ENCODE measurements at places on chromosomes 6 and 20.

GRCh38 chr6:122869437-122870024 lies 80.5 kb downstream of the SMPDL3A start:
- peak; percentile 70 for DNase-seq

GRCh38 chr20:58150772-58151171 lies 77.7 kb downstream of the ANKRD60 start:
- no peak for DNase-seq

DNA sequence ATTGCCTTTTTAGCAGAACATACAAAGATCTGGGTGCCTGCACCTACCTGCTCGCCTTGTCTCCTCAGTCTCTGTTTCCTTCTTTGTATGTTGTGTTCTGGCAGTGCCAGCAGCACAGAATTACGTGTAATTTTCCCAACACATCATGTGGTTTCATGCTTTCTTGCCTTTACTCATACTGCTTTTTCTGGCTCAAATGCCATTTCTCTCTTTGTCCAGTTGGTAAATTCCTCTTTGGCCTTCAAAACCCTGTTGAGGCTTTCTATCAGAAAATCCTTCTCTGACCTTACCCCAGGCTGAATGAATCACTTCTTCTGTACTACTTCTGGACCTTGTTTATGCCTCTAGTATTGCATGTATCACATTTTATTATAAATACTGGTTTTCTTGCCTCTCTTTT lies 31.8 kb downstream of the L3MBTL3 start:
- DNase-seq, result no peak

DNA sequence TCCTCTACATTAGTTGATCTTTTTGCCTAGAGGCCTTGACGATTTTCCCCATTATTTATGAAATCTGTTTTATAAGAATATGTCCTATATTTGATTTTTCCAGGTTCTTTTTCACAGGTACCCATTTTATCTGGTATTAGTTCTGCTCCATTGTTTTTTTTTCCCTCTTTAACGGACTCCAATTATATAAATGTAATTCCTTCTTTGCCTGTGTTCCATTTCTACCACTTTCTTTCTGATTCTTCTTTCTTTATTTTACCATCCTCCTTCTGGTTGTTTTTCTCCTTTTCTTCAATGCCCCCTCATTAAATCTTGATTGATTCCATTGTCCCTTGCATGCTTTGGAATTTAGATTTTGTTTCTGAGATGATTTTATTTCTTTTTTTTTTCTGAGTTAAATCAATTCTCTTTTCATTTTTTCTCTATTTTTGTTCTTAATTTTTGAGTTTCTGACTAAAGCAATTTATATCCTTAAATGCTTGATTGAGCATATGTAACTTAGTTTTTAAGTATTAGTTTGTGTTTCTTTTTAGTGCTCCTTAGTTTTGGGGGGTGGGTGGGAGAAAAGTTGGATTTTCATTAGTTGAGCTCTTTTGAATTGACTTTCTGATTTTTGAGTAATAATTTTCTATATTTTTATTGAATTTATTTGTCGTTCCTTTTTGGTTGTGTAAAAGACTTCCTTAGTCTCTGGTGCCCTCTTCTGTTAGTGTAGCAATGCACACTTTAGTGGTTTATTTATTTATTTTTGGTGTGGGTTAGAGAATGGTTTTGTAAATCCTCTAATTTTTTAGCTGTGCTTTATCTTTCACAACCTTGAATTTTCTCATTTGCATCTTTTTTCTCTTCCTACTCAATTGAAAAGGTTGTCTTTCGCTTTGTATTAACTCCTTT lies 140.8 kb downstream of the FARS2 start:
- DNase-seq, result no peak

DNA sequence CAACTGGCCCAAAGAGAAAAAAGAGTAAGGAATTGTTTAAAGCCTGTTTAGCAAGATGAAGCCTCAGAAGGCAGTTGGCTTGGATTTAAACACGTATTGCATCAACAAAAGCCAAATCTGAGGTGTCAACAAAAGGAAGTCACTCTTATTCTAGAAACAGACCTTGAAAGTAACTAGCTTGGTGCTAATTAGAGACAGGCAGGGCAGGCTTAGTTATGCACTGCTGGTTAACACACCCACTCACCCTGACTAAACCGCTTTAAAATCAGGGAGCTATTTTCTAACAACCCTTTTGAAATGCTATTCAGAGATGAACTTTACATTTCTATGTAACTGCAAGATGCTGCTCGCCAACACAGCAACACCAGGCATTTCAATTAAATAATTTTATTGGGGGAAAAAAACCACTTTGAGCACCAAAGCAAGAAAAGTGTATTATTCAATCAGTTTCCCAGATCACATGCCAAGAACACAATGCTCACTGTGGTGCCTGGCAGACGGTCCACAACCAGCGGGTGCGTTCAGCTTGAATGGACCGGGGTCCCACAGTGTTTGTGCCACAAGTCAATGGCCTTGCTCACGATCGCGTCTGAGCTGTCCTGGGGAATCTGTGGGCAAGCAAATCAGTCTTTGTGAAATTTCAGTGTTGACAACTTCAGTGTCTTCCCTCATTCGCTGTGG lies 23.6 kb downstream of the TBC1D7 start:
- no peak for DNase-seq

- no peak for DNase-seq
Measured at GRCh38 chr6:27777614-27778355, 134.4 kb downstream of the OR2B2 start.

GRCh38 chr20:43188861-43189553 lies 699 bp downstream of the PTPRT start:
- peak; percentile 58 for DNase-seq

DNA sequence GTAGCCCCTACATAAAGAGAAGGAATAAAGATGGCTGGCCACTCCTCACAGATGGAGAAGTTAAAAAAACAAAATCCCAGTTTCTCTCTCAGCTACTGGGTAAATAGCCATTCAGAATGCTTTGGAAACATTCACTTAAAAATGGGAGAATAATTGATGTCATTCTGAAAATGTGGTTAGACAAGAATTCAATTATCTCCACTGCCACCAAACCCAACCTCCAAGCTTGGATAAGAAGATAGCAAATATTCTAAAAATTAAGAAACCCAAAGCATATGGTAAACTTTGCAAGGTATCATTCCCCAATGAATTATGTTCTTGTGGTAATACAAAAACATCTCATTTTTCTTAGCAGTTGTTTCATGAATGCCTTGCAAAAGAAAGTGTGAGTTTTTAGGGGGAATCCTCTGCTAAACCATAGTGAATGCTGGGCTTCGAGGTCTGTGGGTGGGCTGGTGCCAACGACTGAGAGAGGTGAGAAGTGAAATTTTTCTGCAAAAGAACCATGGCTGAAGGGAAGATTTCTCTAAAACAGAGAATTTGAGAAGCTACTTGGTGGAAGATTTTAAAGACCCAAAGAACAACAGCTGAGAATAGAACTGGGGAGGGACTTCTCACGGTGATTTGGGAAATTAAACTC lies 497.9 kb upstream of the JARID2 start:
- DNase-seq, result no peak

GRCh38 chr6:56616967-56617366 lies 25.7 kb downstream of the DST start:
- DNase-seq, result no peak

DNA sequence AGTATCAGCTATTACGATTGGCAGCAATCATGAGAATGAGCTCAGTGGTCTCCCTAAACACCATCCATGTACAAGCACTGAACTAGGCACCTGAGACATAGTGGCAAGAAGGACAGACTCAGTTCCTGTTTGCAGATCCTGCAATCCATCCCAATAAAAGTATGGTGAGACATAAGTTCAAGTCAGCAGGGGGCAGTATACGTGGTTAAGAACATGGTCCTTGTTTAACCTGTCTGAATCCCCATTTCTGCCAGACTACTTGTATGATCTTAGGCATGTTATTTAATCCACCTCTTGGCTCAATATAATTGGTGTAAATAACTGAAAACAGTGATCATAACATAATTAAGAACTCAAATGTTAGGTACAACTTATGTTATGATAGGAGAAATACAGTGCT lies 33.2 kb upstream of the PNISR start:
- peak; percentile 27 for DNase-seq

- no peak for DNase-seq
Measured at GRCh38 chr6:134414793-134415192, 96.9 kb upstream of the SGK1 start.

DNA sequence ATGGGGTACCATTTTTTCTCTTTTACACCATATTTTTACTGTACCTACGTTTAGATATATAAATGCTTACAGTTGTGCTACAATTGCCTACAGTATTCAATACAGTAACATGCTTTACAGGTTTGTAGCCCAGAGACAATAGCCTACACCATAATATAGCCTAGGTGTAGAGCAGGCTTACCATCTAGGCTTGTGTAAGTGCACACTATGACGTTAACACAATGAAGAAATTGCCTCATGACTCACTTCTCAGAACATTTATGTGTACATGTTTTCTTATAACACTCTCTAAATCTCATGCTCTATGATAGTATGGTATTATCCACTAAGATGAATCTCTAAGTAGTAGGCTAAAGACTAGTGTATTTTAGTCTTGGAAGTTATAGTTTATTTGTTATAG lies 13.5 kb downstream of the GPR63 start:
- DNase-seq, result no peak
